EL (cell line): ENCODE measurements at places on chromosomes 7 and 10.
A peak's percentile ranks its signal among the peaks of the same experiment; 100 is the strongest.

DNA sequence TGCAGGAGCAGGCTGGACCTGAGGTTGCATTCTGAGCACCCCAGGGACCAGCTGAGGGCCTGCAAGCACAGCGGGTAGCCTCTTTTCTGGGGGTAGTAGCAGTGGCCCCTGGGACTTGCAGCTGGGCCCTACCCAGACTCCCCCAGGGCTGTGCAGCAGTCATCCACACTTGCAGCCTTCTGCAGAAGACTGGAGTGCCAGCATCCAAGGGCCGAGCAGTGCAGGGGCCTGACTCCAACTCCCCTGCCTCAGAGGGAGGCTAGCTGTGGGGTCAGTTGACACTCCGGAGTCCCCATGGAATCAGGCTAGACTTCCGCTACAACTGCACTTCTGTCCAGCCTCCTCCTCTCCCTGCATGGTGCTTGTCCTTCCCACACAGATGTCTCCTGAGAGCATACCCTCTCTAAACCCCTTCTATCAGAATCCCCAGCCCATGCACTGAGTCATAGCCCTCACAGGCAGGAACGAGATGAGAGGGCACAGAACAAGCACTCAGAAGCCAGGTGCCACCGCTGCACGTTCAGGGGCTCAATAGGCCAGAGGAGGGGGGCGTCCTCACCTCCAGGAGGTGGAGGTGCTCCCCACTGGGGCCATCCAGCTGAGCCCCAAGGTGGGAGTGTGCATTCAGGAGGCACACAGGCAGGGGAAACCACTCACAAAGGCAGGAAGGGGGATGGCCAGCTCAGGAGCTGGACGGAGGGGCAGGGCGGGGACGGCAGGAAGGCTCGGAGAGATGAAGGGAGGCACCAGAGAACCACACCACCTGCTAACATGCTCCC, 7.5 kb downstream of the RASGEF1A start:
- DNase-seq, result no peak

DNA sequence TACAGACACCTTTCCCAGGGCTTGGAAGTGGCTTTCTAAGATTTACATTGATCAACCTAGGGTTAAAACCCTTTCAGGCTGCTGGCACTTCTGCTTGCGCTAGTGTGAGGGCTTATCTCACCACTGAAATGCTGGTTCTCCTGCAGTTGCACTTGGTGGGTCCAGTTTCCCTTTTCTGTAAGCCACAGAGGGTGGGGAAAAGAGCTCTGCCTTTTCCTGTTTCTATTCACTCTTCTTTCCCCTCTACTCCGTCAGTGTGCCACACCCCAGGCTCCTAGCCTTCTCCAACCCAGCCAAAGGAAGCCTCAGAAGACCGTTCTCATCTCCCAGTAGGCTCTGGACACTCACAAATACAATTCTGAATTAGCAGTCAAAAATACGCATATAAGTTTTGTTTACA, 19.0 kb upstream of the CAPZA2 start:
- no peak for DNase-seq

GRCh38 chr7:146876411-146876810, 759.8 kb downstream of the CNTNAP2 start:
- no peak for DNase-seq

GRCh38 chr7:14691597-14692203, 210.9 kb downstream of the DGKB start:
- peak; percentile 21 for DNase-seq

- no peak for DNase-seq
Observed at GRCh38 chr10:93850031-93851015, 43.5 kb upstream of the SLC35G1 start.

DNA sequence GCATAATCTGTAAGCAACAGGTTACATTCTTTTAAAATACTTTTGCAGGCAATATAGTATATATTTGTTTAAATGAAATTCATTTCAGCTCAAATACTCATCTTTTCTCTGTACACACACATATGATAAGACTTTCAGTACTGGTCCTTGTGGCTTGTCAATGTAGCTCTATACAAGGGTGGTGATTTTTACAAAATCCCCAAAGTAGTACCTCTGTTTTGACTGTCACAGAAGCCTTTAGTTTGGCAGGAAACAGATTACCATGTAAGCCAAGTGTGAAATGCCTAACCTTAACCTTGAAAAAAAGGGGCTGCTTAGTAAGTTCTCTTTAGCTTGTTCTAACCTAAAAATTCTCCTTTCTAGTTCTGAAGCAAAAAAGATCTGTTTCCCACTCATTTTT, 87.9 kb downstream of the KCND2 start:
- DNase-seq, result no peak

GRCh38 chr10:110311357-110311949, 6.7 kb upstream of the SMNDC1 start:
- DNase-seq, result peak; percentile 69
